Subcutaneous adipose tissue (tissue), 4 donors: ENCODE measurements at places on chromosomes 16 and 17. TPM values are rescaled to one million over a fixed set of nuclear protein-coding genes. Genes with fewer than 3 reads are reported as not detected.

Gene POLR3K
- total RNA-seq: 5.5 TPM

Gene GJC1
- 5.9 TPM for total RNA-seq

Gene RRAD
- total RNA-seq: 15.9 TPM

Gene RCVRN
- total RNA-seq: 0.22 TPM

Gene TP53
- total RNA-seq: 13.8 TPM

Gene ADORA2B
- total RNA-seq: not detected

Gene TPSAB1
- total RNA-seq: 77.6 TPM

Gene TBC1D3G
- total RNA-seq: not detected

Gene PHLPP2
- 11.4 TPM for total RNA-seq

Gene SLC5A11
- total RNA-seq: not detected

Gene KCNJ18
- not detected for total RNA-seq

Gene CLEC10A
- 20.9 TPM for total RNA-seq

Gene APOBR
- 4.0 TPM for total RNA-seq

Gene TRAF7
- 30.6 TPM for total RNA-seq

Gene MYH3
- total RNA-seq: 4.0 TPM

Gene UTS2R
- not detected for total RNA-seq

Gene PRSS22
- total RNA-seq: not detected

Gene ZPBP2
- not detected for total RNA-seq

Gene ELMO3
- 1.5 TPM for total RNA-seq

Gene NLGN2
- 4.1 TPM for total RNA-seq

Gene KIF18B
- not detected for total RNA-seq

Gene PRR35
- total RNA-seq: not detected

Gene C1QL1
- total RNA-seq: not detected

Gene ABCC11
- total RNA-seq: 0.44 TPM

Gene MMP2
- total RNA-seq: 390 TPM

Gene CBLN1
- 4.1 TPM for total RNA-seq

Gene BEAN1
- 0.88 TPM for total RNA-seq

Gene MYCBPAP
- 1.3 TPM for total RNA-seq

Gene CLDN7
- total RNA-seq: 4.9 TPM

Gene ECI1
- 50.2 TPM for total RNA-seq

Gene HLF
- total RNA-seq: 8.5 TPM
